Mesendoderm (in vitro differentiated cells): ENCODE measurements at places on chromosomes 16 and 17.

DNA sequence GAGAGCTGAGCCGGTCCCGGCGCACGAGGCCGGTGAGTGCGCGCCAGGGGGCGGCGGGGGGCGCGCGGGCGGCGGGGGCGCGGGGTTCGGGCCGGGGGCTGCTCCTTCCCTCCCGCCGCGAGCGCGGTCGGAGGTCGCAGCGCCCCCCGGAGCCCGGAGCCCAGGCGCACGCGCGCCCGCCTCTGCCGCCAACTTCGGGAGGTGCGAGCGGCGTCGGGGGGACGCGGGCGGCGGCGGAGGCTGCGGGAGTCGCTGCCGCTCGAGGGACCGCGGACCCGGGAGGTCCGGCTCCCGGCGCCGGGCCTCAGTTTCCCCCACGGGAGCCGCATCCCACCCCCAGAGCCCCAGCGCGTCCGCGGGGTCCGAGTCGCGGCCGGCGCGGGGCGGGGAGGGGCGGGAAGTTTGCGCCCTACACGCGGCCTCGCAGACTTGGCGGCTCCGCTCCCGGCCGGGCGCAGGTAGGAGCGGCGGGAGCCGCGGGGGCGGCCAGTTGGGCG is at the start of gene PRR35:
PRR35 (plus strand) TSS at position 191 of the 497 bp plus-strand sequence. CDS start 2,901 bp downstream, outside the sequence.
- no peak within 1 kb of the TSS for H3K27ac ChIP-seq
- no peaks in the 10 kb centered on the region for H3K4me1 ChIP-seq
- no peaks in the 10 kb centered on the region for H3K36me3 ChIP-seq

DNA sequence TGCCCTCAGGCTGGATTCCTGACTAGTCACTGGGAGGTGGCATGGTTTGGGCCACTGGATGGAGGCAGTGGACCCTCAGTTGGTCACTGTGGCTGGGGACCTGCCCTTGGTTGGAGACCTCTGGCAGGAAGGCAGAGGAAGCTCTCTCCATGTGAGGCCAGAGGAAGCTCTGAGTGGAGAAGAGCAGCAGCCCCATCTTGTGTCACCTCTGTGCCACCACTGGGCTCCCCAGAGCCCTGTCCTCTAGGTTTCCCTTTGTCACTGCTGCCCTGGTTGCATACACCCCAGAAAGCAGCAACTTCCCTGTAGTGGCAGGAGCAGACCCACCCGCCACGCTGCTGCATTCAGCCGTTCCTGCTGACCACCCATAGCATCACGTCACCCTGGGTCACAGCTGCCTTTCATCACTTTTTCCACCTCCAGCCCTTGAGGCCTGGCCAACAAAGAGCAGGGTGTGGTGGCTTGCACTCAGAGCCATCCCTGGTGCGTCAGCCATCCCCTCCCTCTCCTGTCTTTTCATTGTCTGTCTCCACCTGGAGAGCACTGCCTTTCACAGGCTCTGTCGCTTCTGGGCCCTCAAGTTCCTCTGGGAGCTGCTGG is 11.9 kb downstream of the CTRL start:
- peak; percentile 66 for DNase-seq
- peaks cover 19% of the 10 kb centered on the region for H3K4me1 ChIP-seq
- no peak overlapping the region for H3K27ac ChIP-seq
- H3K4me3 ChIP-seq, result no peak overlapping the region

DNA sequence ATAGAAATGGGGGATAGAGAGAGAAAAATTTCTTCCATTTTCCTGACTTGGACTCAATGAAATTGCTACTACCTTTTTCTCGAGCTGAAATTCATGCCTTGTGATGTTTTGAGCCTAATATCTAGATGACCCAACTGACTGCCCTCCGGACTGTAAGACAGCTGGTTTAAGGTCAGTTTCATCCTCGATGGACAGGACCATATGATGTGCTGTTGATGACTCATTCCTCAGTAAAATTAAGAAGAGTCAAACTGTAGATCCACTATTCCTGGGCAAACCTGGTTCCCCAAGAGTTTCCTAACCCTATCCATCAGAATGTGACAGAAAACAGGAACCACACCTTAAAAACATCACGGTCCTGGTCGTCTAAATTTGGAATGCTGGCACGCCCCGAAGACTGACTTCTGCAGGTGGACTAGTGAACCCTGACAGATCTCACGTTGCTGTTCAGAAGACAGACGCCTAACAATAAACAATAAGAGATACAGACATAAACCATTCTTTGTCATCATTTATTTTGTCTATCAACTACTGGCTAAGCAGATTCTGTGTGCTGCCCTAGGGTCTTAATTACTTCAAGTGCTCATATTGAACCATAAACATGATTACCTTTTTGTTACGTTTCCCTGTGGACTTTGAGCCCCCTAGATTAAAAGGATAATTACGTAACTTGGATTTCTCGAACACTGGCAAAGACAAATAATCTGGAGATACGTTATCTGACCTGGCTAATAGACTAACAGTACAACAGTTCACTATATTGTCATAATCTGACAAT is 45.1 kb upstream of the NOS2 start:
- no peak overlapping the region for H3K4me3 ChIP-seq
- H3K27me3 ChIP-seq, result no peaks in the 10 kb centered on the region
- no peak overlapping the region for H3K27ac ChIP-seq
- no peak for DNase-seq
- no peaks in the 10 kb centered on the region for H3K36me3 ChIP-seq
- H3K4me1 ChIP-seq, result no peaks in the 10 kb centered on the region

DNA sequence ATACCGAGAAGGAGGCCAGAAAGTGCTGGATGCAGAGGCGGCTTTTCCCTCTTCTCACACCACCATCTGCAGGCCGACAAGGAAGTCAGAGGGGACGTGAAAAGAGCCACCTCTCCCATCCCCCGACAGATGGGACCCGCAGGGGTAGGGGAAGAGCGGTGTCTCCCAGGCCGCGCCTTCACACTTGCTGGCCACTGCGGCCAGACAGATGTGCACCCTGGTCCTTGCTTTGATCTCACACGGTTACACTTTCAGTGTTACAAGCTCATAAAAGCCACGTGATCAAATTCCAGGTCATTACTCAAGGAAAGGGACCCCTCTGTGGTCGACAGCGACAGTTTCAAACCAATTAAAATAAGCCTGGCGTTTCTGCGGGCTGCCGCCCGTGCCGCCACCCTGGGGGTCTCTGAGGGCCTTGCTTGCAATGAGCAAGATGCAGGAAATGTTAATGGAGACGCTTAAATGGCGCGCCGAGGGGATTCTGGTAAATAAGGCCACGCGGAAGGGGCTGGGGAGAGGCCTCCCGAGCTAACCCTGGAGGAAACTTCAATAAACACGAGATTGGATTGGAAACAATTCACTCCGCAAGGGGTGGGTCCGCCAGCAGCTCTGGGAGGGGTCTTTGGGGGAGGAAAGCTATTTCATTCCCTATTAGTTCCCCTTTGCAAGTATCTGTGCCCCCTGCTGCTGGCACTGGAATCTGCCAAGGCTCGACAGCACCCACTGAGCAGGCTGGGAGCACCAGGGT is 240.9 kb downstream of the ENGASE start:
- DNase-seq, result no peak
- no peaks in the 10 kb centered on the region for H3K4me1 ChIP-seq
- H3K27ac ChIP-seq, result no peak overlapping the region
- no peaks in the 10 kb centered on the region for H3K36me3 ChIP-seq
- H3K27me3 ChIP-seq, result no peaks in the 10 kb centered on the region

- no peak overlapping the region for H3K4me3 ChIP-seq
- H3K27me3 ChIP-seq, result no peaks in the 10 kb centered on the region
- no peak overlapping the region for H3K27ac ChIP-seq
- H3K36me3 ChIP-seq, result no peaks in the 10 kb centered on the region
- no peak for DNase-seq
- peaks cover under 1% of the 10 kb centered on the region for H3K4me1 ChIP-seq
Observed at GRCh38 chr17:43416998-43417890, 18.5 kb downstream of the ARL4D start.

DNA sequence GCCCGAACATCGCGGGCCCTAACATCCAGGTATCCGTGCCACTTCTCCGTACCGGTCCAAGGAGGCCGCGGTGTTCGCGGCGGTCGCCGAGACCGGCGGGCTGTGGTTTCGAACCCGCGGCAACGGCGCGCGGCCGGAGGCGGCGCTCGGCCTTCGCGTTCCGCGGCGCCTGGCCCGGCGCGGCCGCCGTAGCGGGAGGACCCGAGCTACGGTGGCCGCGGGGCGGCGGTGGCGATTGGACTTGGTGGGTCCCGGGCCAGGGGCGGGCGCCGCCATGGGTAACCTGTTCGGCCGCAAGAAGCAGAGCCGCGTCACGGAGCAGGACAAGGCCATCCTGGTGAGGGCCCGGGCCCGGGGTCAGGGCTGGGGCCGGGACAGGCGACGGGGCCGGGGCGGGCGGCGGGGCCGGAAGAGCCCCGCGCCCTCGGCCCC is at the start of gene CHMP6:
CHMP6 (plus strand) TSS at position 197 of the 432 bp plus-strand sequence; CDS start at position 275, 78 bp downstream.
- H3K36me3 ChIP-seq, result no peaks in the 10 kb centered on the region
- H3K27ac ChIP-seq, result no peak within 1 kb of the TSS
- H3K27me3 ChIP-seq, result no peaks in the 10 kb centered on the region
- H3K4me3 ChIP-seq, result peak within 1 kb of the TSS; percentile 66
- H3K4me1 ChIP-seq, result no peaks in the 10 kb centered on the region

- peaks cover 8% of the 10 kb centered on the region for H3K4me1 ChIP-seq
- no peak overlapping the region for H3K27ac ChIP-seq
- H3K36me3 ChIP-seq, result no peaks in the 10 kb centered on the region
Observed at GRCh38 chr16:57479205-57479975, 6.9 kb downstream of the DOK4 start.

DNA sequence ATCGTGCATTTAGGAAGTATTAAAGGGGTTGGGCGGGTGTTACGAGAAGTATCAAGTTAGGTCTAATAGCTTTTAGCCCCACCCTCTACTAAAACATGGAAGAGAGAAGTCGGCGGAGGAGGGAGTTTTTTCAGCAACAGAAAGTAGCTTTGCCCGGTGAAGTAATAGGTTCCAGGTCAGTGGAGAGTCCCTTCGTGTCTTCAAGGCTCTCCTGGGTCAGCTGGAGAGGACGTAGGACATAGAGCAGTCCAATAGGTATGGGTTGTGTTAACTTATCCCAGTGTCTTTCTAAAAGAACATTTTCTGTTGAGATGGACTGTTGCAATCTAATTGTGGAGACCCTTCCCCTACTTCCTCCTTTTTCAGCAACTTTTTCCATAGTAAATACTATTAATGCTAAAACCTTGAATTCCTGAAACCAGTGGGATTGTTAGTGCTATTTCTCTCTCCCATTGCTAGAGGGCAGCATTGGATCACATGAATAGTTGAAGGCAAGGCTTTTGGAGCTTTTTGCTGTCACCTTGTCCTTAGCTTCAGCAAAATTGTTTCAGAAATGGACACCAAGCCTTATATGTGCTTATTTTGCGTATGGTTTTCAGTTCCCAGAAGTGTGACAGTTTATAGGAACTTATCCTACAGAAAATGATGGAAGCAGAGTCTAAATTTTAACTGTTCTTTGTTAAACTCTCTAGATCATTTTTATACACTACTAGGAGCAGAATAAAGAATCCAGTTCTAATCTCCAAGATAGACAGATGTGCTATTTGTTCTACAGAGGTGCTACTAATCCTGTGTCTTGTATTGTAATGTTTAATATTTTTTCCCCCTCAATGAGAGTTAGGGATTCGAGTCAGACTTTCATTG is 38.4 kb downstream of the UTP18 start:
- peak; percentile 75 for DNase-seq
- H3K27ac ChIP-seq, result no peak overlapping the region
- H3K4me1 ChIP-seq, result no peaks in the 10 kb centered on the region
- no peaks in the 10 kb centered on the region for H3K36me3 ChIP-seq

GRCh38 chr17:29154516-29155226 is 25.5 kb downstream of the MYO18A start:
- no peaks in the 10 kb centered on the region for H3K27me3 ChIP-seq
- peaks cover 25% of the 10 kb centered on the region for H3K4me1 ChIP-seq
- H3K36me3 ChIP-seq, result no peaks in the 10 kb centered on the region

DNA sequence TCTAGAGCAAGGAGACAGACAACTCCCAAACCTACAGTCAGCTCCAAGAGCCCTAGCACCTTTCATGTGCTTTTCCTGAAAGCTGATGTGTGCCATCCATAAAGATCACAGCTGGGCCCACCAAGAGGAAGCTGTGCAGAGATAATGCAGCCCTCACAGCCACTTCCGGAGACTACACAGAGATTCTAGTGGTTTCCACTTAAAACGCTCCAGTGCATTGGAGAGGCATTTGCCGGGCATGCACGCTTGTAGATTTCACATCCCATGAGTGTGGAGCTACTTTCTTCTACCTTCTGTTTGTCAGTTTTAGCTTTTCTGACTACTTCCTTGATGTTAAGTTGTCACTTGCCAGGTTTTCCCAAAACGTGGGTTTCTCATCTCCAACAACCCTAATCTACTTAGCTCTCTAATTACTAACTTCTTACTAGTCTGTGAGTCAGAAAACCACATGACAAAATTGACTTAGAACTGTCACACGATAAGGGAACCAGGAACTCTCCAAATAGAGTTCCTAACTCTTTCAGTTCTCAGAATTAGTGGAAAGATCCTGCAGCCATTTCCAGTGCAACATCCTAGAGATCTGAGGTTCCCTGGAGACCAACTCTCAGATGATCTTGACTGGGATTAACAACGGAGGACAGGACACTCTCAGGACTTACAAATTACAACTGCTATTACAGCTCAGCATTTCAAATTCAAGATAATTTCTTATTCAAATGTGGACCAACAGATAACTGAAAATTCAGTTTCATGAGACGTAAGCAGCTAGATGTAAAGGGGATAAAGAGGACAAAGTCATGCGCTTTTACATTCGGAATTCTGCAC is 28.6 kb downstream of the PMP22 start:
- DNase-seq, result peak; percentile 43
- no peaks in the 10 kb centered on the region for H3K36me3 ChIP-seq
- H3K4me1 ChIP-seq, result peaks cover 2% of the 10 kb centered on the region
- H3K27ac ChIP-seq, result peak overlapping the region; percentile 79

GRCh38 chr16:53111078-53111791 is 56.4 kb downstream of the CHD9 start:
- no peaks in the 10 kb centered on the region for H3K27me3 ChIP-seq
- no peak overlapping the region for H3K27ac ChIP-seq
- H3K36me3 ChIP-seq, result no peaks in the 10 kb centered on the region
- no peak for DNase-seq
- no peaks in the 10 kb centered on the region for H3K4me1 ChIP-seq

DNA sequence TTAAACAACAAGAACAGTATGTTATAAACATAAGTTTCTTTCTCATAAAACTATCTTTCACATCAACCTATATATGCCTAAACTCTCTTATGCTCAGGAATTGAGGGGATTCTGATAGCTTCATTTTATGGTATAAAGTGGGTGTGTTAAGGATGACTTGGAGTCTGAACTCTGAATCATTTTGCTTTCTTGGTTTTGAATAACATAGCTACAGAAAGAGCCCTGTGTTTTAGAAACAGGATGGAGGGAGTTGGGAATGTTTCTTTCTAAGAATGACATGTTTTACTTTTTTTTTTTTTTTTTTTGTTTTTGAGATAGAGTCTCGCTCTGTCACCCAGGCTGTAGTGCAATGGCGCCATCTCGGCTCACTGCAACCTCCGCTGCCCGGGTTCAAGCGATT is 50.1 kb downstream of the RHOT1 start:
- H3K27me3 ChIP-seq, result no peaks in the 10 kb centered on the region
- no peaks in the 10 kb centered on the region for H3K36me3 ChIP-seq
- H3K4me3 ChIP-seq, result no peak overlapping the region
- H3K27ac ChIP-seq, result no peak overlapping the region
- no peak for DNase-seq

GRCh38 chr16:59634951-59635350 is 900.8 kb upstream of the GOT2 start:
- H3K4me1 ChIP-seq, result no peaks in the 10 kb centered on the region
- no peaks in the 10 kb centered on the region for H3K27me3 ChIP-seq
- no peak overlapping the region for H3K4me3 ChIP-seq
- H3K36me3 ChIP-seq, result no peaks in the 10 kb centered on the region
- H3K27ac ChIP-seq, result no peak overlapping the region

GRCh38 chr16:10828851-10829366 is 10.3 kb upstream of the TVP23A start:
- H3K4me3 ChIP-seq, result no peak overlapping the region
- H3K4me1 ChIP-seq, result no peaks in the 10 kb centered on the region
- no peaks in the 10 kb centered on the region for H3K27me3 ChIP-seq
- no peaks in the 10 kb centered on the region for H3K36me3 ChIP-seq
